Heart right ventricle (tissue), 16 donors: ENCODE measurements at places on chromosomes 5 and 9.
A peak's percentile ranks its signal among the peaks of the same experiment; 100 is the strongest.

GRCh38 chr9:105313238-105313637 is 68.8 kb downstream of the SLC44A1 start:
- DNase-seq, result no peak

GRCh38 chr9:113492343-113493202 is 29.0 kb downstream of the RGS3 start:
- DNase-seq, result no peak

GRCh38 chr5:17694914-17695313 is 60.7 kb downstream of the TAF11L14 start:
- DNase-seq, result no peak

DNA sequence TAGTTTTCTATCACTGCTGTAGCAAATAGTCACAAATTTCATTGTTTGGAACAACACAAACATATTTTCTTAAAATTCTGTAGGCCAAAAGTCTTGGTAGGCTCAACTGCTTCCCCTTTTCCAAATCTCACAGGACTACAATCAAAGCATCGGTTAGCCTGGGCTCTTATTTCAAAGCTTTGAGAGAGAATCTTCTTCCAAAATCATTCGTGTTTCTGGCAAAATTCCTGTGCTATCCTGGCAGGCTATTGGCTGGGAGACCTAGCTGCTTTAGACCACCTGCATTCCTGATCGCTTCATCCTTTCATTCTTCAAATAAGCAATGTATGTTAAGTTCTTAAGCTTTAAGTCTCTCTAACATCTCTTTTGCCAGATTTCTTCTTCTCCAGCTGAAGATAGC is 629.8 kb upstream of the CDH18 start:
- no peak for DNase-seq

DNA sequence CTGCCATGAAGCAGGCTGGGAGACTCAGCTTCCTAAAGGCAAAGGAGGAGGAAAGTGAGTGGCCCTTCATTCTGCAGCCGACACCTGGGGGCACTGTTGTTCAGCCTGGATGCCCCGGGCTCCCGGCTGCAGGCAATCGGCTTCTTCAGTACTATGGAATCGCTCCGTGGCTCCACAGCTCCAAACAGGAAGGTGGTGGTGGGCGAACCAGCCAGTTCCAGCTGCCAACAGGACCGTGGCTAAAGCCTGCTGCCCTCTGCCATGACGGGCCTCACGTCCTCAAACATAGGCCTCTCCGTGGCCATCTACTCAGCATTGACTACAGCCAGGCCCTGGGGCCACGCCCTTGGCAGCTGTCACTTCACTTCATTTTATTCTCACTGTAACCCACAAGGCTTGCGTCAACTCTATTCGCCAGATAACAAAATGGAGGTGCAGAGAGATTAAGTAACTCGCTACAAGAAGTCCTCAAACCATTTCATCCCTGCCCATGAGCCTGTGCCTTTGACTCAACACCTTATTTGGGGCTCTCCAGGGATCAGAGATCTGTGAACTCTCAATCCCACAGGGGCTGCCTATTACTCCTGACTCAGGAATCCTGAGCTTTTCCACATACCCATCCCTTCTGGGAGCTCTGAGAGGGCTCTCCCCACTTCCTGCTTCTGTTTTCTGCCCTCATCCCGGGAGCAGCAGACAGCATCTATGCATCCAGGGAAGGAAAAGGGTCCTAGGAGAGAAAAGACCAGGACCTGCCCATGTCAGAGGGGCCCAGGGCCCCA is 38.0 kb downstream of the PAX5 start:
- peak; percentile 29 for DNase-seq

DNA sequence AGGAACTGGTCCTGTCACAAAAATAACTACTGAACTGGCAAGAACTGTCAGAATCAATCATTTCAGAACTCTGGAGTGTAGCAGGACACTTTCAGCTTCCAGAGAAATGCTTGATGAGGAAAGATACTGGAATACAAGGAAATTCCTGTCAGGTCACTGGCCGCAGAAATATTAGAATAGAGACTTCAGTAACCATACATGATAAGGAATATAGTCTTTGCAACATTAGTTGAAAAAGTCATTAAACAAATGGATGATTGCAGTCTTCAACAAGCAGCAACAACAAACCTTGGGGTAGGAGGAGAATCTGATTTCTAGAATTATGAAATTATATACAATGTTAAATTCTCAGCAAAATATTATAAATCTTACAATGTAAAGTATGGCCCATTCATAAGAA is 88.2 kb downstream of the CCDC192 start:
- no peak for DNase-seq
